ENCODE measurements at places on chromosomes 1 and 21. TPM values are rescaled to one million over a fixed set of nuclear protein-coding genes. Genes with fewer than 3 reads are reported as not detected.

Gene S100A10
- 70.0 TPM for total RNA-seq

Gene DFFB
- 4.7 TPM for total RNA-seq

Gene SPRR2F
- not detected for total RNA-seq

Gene PODN
- 8.7 TPM for total RNA-seq

Gene MAP10
- 2.2 TPM for total RNA-seq

Gene TARDBP
- 92.8 TPM for total RNA-seq

Gene ADAMTS5
- 12.6 TPM for total RNA-seq

Gene MPZ
- 2.9 TPM for total RNA-seq

Gene MTR
- total RNA-seq, result 34.5 TPM

Gene CNR2
- total RNA-seq, result not detected

Gene BCL2L15
- 0.32 TPM for total RNA-seq

Gene RPE65
- not detected for total RNA-seq

Gene S100A5
- 0.32 TPM for total RNA-seq

Gene ATP1A4
- not detected for total RNA-seq

Gene VHLL
- 0.32 TPM for total RNA-seq

All from fibroblast of villous mesenchyme (primary cell).